SK-N-MC (cell line): ENCODE measurements at places on chromosomes 5 and 9.
A peak's percentile ranks its signal among the peaks of the same experiment; 100 is the strongest.

DNA sequence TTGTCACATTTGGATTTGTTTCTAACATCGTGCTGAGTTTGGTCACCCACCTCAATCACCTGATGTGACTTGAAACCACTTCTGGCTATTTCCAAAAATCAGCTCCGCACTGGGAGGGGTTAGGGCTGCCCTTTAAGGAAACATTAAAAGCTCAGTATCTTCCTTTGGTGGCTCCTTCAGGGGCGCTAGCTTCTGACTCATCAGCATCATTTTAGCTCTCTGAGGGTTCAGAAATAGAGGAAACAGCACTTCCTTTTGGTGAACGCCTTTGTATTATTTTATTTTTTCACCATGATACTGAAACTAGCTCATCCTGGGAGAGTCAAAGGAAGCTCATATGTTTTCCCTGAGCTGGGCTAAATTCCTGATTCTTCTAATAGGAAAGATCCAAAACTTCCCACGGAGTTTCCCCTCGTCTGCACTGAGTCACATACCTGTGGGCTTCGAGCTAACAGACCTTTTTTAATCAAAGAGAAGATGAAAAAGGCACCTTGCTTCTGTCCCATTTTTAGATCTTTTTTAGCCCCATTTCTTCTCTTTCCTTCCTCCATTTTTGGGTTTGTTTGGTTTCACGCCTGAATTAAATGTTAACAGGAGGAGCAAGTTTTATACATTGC lies 48.2 kb downstream of the ROPN1L start:
- no peak for DNase-seq

DNA sequence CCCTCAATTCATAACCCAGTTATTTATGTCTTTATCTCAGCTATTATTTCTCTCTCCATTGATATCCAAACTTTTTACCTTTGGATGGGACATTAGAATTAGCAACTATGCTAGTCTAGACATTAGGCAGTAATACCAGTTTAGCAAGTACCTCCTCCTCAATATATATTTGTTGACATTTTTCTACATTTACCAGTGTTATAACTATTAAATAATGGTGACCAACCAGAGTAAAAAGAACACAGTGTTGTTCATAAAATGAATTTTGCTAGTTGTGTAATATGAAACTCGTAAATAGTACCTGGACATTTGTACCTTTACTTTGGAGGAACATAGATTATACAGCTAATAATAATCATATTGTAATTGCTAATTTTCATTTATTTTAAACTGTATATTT lies 554.6 kb upstream of the CDH6 start:
- DNase-seq, result no peak

DNA sequence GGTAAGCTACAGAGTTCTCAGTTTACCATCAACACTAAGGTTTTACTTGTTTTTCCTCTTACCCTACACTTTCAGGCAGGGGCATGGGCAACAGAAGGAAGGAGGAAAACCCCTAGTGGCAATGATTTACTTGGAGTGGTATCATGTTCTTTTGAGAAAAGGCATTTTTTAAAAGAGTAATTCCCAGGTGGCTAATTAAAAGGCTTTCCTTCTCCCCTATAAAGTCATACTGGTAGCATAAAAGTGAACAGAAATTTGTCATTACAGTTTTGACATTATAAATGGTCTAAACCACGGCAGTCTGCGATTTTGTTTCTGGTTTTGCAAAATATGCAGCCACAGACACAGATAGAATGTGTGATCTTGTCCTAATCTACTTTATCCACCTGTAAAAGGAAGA lies 30.9 kb upstream of the OR2K2 start:
- DNase-seq, result peak; percentile 10

DNA sequence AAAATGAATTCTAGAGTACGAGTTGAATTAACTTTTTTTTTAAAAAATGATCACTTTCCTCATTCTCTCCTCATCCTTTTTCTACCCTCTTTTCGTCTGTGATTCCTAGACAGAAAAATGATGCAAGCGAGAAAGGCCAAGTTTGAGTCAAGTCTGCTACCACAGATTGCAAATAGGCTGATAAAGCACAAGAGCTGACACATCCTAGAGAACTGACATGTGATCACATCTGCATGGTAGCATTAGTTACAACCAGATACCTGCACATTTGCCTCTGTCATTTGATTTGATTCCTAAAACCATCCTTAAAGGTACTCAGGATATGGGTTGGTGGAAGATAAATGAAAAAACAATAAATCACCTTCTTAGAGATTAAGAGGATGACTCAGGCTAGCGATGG lies 225.4 kb upstream of the PPP1R2B start:
- no peak for DNase-seq

- no peak for DNase-seq
Observed at GRCh38 chr9:108467653-108468324, 388.0 kb downstream of the ACTL7B start.

DNA sequence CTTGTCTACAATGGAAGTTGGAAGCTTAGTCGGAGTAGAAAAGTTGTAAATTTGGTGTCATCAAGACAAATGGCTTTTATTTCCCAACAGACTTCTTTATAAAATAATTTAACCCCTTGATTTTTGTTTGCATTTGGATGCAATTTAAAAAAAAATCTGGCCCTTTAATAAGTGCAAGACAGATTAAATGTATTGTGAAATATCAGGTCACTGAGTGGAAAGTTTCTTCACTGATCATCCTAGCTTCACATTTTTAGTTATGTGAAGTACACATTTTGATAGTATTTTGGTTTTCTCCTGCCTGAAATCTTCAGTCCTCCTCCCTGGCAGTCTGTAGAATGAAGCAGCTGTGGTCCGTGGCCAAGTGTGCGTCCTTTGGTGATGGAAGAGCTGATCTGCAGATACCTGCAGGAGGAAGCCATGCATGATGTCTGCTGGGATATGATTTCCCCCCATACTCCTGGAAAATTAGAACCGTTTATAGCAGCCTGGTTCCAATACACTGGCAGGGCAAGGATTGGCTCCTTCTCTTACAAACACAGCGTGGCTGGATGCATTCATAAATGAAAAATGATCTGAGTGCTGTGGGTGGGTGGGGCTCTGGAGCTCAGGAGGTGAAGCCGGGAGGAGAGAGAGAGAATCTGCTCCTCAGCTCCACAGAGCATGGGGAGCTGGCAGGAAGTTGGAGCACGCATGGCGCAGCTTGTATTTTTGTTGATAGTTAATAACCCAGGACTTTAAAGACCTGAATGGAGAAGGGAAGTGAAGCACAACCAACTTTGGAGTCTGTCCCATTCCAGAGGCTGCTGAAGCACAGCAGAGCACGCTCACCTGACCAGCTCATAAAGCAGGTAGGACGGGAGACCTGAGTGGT lies 238.4 kb downstream of the GOLPH3 start:
- DNase-seq, result no peak

- no peak for DNase-seq
Observed at GRCh38 chr9:21482213-21482612, at the start of gene IFNE. TSS of gene IFNE (minus strand) at chr9:21482313. CDS start at chr9:21481694, 619 bp downstream.

- no peak for DNase-seq
Observed at GRCh38 chr5:103057208-103058130, 62.5 kb downstream of the GIN1 start.

DNA sequence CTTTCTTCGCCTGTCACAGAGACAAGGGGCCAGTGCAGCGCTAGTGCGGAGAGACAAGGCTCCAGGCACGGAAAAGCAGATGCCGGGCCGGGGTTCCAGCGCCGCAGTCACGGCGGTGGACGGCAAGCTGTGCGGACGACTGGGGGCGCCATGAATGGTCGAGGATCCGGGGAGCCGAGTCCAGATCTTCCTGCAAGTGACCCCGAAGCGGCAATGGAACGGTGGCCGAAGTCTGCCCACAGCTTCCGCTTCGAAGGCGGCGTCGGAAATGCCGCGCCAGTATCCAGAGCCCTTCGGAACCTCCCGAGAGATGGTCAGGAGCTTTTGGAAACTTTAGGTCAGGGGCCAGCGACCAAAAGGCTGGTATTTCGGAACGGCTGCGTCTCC lies 601 bp upstream of the FAF2 start:
- DNase-seq, result no peak

GRCh38 chr5:130957151-130957550 lies 207.9 kb downstream of the HINT1 start:
- DNase-seq, result no peak

DNA sequence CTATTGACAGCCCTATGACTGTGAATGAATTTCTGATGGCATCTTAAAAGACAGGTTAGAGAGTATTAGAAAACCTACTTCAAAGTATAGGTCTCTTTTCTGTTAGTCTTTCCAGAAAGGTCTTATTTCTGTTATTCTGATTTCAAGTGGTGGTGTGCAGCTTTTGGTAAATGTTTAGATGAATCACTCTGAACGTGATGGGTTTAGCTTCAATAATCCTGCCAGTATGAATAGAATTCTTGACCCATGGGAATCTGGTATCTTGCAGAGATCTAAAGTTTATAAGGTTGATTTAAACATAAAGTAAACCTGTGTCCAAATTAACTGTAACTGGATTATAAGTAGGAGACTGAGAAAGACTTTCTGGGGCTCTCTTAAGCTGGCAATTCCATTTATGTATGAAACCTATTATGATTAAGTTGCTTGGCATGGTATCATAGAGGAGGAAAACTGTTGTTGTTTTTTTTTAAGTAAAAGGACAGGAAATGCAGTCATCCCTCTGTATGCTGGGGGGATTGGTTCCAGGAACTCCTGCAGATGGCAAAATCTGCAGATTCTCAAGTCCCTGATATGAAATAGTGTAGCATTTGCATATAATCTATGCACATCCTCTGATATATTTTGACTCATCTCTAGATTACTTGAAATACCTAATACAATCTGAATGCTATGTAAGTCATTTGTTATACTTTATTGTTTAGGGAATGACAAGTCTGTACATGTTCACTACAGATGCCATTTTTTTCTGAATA lies 77.0 kb upstream of the ADAMTS19 start:
- DNase-seq, result no peak

GRCh38 chr5:91277093-91277626 lies 106.0 kb downstream of the ARRDC3 start:
- DNase-seq, result no peak

GRCh38 chr9:123238365-123238764 lies 30.0 kb downstream of the STRBP start:
- no peak for DNase-seq

GRCh38 chr5:172123269-172123692 lies 64.7 kb downstream of the STK10 start:
- peak; percentile 44 for DNase-seq

GRCh38 chr5:122773619-122774018 lies 1.3 kb upstream of the SNX2 start:
- no peak for DNase-seq

DNA sequence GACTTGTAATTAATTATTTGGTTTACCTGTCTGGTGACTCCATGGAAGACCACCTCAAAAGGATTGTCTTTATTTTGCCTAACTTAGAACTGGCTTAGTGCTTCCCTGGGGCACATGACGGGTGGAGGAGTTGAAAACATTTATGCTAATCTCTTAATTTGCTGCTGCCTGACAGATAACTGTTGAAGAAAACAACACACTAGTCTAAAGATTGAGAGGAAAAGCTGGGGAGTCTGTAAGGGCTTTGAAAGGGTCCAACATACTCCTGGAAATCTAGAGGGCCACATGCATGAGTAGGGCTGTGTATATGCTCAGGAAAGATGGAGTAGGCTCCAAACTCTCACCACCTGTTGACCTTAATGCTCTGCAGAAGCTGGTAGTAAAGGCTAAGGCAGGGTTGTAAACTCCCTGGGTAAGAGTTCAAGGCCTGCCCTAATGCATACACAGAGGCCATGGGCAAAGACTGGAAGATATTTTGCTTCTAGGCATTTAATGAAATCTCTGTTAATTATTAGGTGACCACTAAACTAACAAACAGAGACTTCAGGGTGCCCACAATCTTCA lies 40.7 kb downstream of the NR3C1 start:
- DNase-seq, result no peak

- DNase-seq, result no peak
Observed at GRCh38 chr5:165906871-165907270, 2384.6 kb upstream of the WWC1 start.

- no peak for DNase-seq
Observed at GRCh38 chr9:137055385-137056364, 1.8 kb upstream of the ENTPD2 start.
